ENCODE measurements at places on chromosomes 7 and 10. TPM values are rescaled to one million over a fixed set of nuclear protein-coding genes. Genes with fewer than 3 reads are reported as not detected.
A peak's percentile ranks its signal among the peaks of the same experiment; 100 is the strongest.

The VIPR2 gene
- 0.36 TPM for total RNA-seq

The GPR26 gene
- not detected for total RNA-seq

The RASSF4 gene
- 21.2 TPM for total RNA-seq

The RBP4 gene
- total RNA-seq = 0.72 TPM

The ACHE gene
- 5.1 TPM for total RNA-seq

The SEMA3C gene
- total RNA-seq = 136 TPM

The TRIM50 gene
- 10.9 TPM for total RNA-seq

The HSPA12A gene
- 9.1 TPM for total RNA-seq

The ABCB8 gene
- 36.0 TPM for total RNA-seq

The VCL gene
- total RNA-seq = 107 TPM

DNA sequence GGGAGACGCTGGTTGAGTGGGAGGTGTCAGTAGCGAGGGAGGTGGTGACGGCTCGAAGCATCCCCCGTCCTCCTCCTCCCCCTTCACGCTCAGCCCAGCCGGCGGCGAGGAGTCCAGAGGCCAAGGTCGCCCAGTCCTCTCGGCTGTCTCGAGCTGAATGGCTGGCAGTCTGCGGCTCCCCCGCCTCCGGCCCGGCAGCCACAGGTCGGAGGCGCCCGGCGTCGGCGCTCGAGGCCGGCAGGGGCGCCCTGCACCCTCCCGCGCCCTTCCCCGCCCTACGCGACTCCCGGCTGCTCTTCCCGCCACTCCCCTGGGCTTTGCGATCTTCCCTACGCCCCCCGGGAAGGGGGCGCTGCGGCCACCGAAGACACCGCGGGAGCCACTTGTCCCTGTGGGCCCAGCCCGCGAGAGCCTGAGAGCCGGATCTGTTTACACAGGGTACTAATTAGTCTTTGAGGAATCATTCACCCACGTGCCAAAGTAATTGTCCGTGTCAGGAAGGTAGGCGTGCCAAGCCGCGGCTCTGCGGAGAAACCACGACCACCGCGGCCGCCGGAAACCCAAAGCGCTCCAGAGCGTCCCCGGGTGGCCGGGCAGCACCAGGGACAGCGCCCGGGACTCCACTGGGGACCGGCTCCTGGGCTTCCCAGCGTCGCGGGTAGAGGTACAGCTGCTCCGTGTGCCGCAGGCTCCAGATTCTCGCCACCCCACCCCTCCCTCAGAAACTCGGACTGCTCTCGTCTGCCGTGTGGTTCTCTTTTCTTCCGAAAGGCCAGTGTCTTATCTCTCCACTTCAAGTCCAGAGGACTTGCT lies at the start of gene NXPH1:
Gene NXPH1, plus strand, starts transcription at position 133 of the 813 bp plus-strand sequence.
- peak; percentile 68 for DNase-seq

DNA sequence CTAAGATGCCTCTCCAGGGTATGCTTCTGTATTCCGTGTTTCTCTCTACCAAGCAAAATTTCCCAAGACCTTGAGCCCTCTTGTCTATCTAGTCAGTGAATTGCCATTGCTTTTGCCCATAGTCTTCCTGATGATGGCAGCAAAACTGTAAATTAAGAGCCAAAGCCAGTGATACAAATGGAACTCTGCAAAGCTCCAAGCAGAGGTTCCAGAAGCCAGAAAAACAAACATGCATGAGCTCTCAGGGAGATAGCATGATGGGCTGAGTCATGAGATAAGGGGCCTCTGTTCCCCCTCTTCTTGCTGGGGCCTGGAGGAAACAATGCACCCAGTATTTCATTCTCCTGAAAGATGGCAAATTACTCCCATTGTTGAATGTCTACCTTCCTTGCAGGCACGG lies 24.7 kb downstream of the LSMEM1 start:
- DNase-seq = no peak

- no peak for DNase-seq
These were observed 1019.0 kb upstream of the C7orf33 start for GRCh38 chr7:147571436-147572185.

DNA sequence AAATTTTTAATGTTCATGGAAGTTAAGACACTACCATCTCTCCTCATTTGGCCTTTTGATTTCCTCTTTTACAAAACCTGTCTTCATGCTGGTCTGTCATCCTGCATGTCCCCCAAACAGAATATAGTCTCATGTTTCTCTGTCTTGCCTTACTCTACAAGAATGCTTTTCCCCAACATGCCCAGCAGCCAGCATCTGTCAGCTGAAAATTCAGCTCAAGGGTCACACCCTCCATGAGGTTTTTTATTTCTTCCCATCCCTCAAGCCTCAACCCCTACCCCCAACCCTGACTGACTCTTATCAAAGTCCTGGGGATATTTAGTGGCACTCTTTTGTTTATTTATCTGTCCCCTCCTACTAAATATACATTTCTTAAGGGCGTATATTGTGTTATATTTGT lies 202.0 kb downstream of the ANK3 start:
- no peak for DNase-seq

GRCh38 chr7:143315776-143316175 lies at the start of gene CLCN1:
Gene CLCN1 (plus strand): TSS chr7:143316111. CDS start chr7:143316213, 102 bp downstream.
- DNase-seq = no peak

- no peak for DNase-seq
These were observed 144.3 kb downstream of the TCERG1L start for GRCh38 chr10:131167036-131167860.

GRCh38 chr7:92988051-92988450 lies 129.7 kb downstream of the SAMD9 start:
- DNase-seq = no peak

- DNase-seq = no peak
These were observed 26.4 kb upstream of the UMAD1 start for GRCh38 chr7:7614018-7614741.
